ENCODE measurements at places on chromosomes 13 and 19.

GRCh38 chr13:94731028-94731427, 18.7 kb upstream of the SOX21 start:
- no peak for DNase-seq

DNA sequence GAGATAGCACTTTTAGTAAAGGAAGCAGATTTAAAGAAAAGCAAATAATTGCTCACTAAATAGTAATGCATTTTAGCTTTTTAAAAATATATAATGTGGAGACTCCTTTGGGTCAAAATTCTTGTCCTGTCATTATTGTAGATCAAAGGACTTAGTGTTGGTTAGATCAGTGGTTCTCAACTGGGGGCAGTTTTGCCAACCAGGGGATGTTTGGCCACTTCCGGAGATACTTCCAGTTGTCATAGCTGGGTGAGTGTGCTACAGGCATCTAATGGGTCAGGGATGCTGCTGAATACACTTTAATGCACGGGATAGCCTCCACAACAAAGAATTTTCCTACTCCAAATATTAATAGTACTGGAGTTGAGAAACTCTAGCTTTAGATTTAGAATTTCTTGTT, 126.8 kb downstream of the LMO7 start:
- DNase-seq = no peak

GRCh38 chr19:54196536-54196935, 4.1 kb upstream of the RPS9 start:
- no peak for DNase-seq

DNA sequence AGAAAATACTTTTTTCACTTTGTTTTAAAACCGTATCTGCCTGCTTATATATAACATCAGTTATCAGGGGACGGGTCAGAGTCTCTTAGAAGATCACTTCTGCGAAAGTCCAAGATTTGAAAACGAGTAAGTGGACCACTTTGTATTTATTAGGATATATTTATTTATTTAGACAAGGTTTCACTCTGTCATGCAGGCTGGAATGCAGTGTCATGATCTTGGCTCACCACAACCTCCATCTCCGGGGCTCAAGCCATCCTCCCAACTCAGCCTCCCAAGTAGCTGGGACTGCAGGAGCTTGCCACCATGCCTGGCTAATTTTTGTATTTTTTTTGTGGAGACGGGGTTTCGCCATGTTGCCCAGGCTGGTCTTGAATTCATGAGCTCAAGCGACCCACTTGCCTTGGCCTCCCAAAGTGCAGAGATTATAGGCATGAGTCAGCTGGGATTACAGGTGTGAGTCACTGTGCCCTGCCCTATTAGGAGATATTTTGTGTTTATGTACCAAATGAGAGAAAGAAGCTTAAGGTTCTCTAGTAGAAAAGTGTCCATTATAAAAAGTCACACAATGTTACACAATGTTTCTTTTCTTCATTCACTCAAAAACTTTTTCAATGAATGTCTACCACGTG, 39.5 kb downstream of the RASL11A start:
- DNase-seq = no peak

DNA sequence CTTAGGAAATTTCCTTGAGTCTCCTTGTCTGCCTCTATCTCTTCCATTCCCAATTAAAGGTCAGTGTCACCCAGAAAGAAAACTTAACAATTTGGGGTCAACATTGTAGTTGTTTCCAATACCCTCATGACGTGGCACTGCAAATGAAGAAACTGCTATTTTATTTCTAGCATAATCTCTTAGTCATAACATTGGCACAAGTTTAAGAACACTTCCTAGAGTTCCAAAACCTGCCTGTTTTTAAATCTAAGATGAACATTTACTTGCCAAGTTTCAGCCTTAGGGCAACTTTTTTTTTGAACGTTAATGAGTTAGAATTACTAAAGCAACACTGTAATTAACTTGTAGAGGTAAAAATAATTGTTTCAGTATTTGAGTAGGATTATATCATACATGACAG, 108.0 kb downstream of the LMO7 start:
- no peak for DNase-seq

DNA sequence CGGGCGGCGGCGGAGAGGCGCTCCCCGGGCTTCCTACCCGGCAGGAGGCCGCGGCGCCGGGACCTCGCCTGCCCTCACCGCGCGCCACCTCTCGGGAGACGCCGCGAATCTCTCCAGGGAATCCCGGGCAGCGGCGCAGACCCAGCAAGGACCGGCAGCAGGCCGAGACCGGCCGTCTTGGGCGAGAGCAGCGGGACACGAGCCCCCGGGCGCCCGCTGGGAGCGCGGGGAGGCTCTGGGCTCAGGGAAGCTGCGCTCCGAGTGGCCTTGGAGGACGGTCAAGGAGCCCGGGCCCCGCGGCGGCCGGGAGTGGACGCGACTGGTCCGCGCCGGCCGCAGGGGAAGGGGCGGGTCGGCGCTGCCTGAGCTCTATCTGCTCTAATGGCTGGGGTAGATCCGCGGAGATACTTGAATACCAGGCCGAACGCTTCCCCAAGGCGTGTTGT, 14.7 kb downstream of the CDX2 start:
- no peak for DNase-seq

DNA sequence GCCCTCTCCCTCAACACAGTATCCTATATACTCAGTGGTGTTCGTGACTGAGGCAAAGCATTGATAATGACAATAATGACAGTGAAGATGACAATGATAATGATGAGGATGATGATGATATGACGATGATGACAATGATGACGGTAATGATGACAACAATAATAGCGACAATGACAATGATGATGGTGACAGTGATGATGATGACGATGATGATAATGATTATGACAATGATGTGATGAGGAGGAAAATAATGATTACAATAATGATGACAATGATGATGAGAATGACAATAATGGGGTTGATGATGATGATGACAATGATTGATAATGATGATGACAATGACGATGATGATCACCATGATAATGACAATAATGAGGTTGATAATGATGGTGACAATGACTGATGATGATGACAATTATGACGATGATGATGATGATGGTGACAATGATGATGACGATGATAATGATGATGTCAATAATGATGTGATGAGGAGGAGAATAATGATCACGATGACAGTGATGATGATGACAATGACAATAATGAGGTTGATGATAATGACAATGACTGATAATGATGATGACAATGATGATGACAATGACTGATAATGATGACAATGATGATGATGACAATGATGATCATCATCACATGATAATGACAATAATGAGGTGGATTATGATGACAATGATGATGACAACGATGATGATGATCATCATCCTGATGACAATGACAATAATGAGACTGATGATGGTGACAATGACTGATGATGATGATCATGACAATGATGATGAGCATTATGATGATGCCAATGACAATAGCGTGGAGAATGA, 16.7 kb downstream of the ELSPBP1 start:
- no peak for DNase-seq

DNA sequence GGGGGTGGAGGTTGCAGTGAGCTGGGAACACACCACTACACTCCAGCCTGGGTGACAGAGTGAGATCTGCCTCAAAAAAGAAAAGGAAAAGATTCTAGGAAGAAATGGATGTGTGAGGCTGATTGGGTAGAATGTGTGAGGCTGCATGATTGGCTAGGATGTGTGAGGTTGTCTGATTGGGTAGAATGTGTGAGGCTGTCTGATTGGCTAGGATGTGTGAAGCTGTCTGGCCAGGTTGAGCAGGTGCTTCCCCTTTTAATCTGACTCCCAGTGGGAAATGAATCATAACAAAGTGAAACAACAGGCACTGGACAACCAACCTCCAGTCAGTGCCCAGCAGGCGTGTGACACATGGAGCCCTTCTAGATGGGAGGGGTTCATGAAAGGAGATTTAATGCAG, 14.7 kb downstream of the C13orf46 start:
- no peak for DNase-seq

- DNase-seq = no peak
Measured at GRCh38 chr19:41936416-41936850, 8.2 kb upstream of the ERFL start.

- DNase-seq = no peak
Measured at GRCh38 chr13:96450326-96451020, 360.6 kb downstream of the HS6ST3 start.

- DNase-seq = no peak
Measured at GRCh38 chr19:11538232-11539036, at the start of gene CNN1. CNN1 (plus strand) TSS chr19:11538851; CDS start chr19:11538928, 77 bp downstream.

DNA sequence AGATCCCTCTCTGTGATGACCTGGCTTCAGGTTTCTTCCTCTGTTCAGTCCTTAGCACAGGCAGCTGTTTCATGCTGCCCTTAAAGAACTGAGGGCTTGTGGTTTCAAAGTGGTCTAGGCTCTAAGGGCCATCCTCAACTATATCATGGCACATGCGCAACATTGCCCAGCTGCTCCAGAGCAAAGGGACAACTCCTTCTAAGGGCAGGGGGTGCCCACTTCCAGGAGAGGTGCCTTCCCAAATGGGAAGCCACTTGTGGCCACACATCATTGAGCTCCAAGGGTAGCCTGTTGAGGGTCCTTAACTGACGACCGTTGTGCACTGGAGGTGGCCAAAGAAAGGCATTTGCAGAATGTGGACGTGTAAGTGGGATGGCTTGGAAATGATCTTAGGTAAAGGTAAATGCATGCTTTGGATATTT, 7.3 kb downstream of the GPR183 start:
- no peak for DNase-seq

DNA sequence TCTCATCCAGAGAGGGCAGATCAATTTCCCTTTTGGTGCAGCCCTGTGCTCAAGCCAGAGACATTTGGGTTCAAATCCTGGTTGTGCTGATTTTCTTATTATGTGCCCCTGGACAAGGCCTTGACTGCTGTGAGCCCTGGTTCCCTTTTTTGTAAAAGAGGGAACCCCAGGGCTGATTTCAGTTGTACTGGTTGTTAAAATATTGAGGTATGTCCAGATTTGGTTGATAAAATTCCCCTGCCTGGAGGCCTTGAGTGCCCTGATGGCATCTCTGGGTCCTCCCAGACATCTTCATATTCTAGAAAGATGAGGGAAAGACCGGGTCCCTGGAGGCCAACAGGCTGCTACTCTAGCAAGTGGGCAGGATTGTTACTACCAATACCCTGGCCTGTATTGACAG, 14.4 kb upstream of the PLAUR start:
- DNase-seq = no peak
